GM04504 (cell line): ENCODE measurements at places on chromosomes 13 and 19.

DNA sequence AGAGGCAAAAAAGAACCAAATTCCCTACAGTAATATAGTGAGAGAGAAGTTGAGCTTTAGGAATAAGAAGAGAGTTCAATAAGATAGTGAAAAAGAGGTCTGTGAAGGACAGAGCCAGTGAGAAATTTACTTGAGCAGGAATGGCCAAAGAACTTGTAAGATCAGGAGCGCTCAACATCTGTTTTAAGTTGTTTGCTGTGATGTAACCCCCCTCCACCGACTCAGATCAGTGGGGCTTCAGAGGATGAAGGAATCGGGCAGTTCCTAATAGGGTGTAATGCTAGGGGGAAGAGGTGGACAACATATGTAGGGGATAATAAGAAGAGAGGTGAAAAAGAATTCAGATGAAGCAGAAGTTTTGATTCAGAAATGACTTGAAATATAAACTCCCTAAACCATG is 85.3 kb upstream of the FNDC3A start:
- DNase-seq = no peak

DNA sequence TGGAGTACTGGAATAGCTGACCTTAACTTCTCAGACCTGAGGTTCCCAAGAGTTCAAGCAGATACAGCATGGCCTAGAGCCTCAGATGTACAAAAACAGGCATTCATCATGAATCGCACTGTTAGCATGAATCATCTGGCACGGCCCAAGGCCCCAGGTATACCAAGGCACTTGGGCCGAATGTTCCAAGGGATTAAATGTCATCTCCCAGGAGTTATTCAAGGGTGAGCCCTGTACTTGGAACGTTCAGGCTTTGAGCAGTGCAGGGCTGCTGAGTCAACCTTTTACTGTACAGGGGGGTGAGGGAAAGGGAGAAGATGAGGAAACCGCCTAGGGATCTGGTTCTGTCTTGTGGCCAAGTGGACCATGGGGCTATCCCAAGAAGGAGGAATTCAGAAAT is 6.3 kb downstream of the KLK3 start:
- DNase-seq = no peak

DNA sequence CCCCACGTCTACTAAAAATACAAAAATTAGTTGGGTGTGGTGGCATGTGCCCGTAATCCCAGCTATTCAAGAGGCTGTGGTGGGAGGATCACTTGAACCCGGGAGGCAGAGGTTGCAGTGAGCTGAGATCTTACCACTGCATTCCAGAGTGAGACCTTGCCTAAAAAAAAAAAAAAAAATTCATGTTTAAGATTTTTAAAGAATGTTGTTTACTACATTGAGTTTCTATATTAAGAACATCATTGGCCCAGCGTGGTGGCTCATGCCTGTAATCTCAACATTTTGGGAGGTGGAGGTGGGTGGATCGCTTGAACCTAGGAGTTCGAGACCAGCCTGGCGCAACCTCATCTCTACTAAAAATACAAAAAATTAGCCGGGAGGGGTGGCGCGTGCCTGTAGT is 31.9 kb upstream of the FLT1 start:
- DNase-seq = no peak

GRCh38 chr13:106551751-106552150 is 16.2 kb downstream of the ARGLU1 start:
- DNase-seq = no peak

- peak; percentile 73 for DNase-seq
Measured at GRCh38 chr13:80338781-80339562, 2.0 kb downstream of the SPRY2 start.

- DNase-seq = no peak
Measured at GRCh38 chr13:27975564-27976361, 6.6 kb upstream of the CDX2 start.

DNA sequence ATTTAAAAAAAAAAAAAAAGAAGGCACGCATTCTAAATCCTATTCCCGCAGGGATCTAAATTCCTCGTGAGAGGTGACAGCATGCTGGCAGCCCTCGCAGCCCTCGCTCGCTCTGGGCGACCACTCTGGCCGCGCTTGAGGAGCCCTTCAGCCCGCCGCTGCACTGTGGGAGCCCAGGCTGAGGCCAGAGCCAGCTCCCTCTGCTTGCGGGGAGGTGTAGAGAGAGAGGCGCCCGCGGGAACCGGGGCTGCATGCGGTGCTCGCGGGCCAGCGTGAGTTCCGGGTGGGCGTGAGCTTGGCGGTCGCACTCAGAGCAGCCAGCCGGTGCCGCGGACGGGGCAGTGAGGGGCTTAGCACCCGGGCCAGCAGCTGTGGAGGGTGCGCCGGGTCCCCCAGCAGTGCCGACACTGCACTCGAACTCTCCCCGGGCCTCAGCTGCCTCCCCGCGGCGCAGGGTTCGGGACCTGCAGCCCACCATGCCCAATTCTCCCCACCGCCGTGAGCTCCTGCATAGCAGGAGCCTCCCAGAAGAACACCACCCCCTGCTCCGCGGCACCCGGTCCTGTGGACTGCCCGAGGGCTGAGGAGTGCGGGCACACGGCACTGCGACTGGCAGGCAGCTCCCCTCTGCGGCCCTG is 553.9 kb downstream of the LMO7 start:
- no peak for DNase-seq

- peak; percentile 16 for DNase-seq
Measured at GRCh38 chr13:43583321-43583720, 203.5 kb downstream of the ENOX1 start.

DNA sequence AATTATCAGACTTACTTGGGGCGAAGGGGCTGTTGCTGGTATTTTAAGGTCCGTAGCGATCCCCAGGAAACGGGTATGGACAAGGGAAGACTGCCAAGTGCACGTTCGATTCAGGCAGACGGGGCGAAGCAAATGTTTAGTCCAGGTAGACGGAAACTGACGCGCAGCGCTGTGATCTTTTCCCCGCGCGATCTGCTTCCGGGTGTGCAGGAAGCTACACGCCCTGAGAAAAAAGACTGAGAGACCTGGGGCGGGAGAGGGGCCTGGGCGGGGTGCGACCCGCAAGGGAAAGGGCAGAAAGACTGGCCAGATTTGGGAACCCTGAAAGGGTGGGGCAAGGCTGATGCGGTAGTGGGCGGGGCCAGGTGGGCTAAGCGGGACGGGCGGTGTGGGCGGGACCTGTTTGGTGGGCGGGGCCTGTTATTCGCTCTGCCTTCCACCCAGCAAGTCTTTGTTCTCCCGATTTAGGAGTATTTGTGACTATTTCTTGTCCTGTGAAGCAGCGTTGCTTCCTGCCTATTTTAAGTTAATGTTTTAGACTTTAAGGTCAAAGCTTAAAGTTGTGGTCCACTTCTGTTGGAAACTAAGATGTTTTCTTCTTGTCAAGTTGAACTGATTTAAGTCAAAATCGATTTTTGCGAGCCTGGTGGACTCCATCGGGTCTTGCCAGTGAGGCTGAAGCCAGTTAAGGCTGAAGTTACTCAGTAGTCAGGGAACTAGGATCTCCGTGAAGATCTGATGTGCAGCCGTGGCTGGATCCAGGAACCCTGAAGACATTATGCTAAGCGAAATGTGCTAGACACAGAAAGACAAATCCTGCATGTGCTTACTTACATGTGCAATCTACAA is at the start of gene ZNF836:
TSS of gene ZNF836 (minus strand) at position 301 of the 849 bp plus-strand sequence. CDS start 3,549 bp downstream, outside the sequence.
- no peak for DNase-seq

DNA sequence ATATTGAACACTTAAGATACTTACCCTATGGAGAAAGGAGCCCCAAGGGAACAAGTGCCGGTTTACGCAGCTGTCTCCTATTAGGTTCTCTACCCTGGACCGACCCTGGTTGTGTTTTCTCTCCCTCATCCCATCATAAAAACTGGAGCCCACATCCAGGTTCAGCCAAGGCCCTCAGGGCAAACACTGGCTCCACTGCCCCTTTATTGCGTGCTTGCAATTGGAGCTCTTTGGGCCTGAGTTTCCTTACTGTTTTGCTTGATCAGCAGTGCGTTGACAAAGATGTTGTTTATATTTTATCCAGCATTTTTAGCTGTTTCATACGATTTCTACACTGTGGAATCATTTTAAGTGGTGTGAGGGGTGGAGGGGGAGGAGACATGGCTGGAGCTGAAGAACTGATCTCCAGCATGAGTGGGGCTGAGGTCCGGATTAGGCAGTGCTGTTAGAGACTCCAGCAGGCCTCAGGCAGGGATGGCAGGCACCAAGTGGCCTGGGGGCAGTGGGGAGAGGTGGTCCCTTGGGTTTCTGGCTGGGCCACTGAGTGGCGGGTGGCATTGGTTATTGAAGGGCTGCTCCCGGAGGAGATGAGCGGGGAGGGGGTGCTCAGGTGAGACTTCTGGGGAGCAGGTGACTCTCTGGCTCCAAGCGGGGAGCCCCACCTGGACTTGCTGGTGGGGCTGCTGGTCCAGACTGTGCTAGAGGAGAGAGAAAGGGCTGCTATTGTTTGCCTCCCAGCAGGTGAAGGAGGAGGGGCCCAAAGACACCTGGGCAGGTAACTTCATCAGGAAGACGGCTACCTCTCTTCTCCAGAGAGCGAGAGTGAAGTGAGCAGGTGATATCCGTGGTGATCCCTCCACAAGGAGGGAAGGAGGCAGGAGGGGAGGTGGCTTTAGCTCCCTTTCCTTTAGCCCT is 62.4 kb upstream of the RNF113B start:
- DNase-seq = no peak

- no peak for DNase-seq
Measured at GRCh38 chr13:99162567-99163361, 37.9 kb upstream of the UBAC2 start.

DNA sequence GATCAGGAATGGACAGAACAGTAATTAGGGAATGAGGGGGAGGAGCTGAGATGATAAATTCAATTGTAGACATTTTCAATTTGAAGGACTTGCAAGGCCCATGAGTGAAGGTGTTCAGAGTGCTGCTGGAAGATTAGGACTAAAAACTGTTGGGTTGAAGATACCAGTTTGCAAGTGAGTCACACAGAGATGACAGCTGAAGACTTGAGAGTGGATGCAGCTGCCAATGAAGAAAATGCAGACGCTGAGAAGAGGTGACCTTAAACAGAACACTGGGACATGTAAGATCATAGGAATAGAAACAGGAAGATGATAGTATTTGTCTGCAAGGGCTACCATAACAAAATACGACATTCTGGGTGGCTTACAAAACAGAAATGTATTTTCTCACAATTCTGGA is 1716.5 kb upstream of the SLC10A2 start:
- DNase-seq = no peak

DNA sequence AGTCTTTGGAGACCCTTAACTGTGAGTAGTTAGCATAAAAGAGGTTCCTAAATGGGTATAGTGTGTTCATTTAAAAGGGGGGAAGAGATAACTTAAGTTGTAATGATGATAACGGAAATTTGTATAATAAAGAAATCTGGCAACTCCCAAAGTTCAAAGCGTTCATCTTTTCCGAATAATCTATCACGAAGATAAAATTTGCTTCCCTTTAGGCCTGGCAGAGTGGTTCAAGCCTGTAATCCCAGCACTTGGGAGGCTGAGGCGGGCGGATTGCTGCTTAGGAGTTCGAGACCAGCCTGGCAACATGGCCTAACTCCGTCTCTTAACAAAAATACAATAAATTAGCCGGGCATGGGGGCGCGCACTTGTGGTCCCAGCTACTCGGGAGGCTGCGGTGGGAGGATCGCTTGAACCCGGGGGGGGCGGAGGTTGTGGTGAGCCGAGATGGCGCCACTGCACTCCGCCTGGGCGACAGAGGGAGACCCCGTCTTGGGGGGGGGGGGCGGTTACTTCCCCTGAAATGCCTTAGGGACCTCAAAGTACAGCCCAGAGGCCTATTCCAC is 934 bp downstream of the N4BP2L2 start:
- no peak for DNase-seq

DNA sequence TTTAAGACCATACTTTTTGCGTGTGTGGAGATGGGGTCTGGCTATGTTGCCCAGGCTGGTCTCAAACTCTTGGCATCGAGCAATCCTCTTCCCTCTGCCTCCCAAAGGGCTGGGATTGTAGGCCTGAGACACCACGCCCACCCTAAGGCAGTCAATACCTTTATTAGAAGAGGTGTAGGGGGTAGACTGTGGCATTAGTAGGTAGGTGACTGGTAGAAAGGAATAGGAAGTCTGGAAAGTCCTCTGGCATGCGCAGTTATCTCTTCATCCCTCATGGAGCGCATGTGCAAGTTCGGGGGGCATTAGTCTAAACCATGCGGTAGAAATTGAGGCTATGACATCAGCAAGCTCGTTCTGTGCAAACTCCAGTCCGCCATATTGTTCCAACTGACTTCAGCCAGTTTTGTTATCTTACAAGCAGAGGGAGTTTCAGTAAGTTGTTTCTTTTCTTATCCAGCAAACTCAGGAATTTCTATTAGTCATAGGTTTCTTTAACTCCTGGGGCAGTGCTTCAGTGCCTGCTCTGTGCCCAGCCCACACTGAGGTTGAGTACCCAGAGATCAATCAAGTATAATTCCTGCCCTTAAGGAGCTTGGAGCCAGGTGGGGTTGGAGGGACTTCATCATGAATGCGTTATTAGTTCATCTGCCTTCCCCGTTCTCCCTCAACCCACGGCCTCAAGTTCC is 7.3 kb upstream of the RANBP3 start:
- DNase-seq = no peak

DNA sequence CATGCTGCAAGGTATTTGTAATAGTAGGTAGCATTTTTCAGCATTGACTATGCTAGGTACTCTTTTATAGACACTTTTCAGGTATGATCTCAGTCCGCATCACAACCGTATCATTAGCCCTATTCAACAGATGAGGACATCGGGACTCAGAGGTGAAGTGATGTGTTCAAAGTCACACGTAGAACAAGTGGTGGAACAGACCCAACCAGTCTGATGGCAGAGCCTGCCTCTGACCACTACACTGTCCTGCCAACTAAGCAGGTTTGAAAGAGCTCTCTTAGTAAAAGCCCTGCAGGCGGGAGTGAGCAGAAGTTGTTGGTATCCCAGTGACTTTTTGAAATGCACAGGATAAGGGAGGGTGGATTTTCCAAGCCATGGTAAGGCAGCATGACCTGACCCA is 20.2 kb downstream of the PAF1 start:
- DNase-seq = no peak

- DNase-seq = peak; percentile 55
Measured at GRCh38 chr19:49712397-49712859, 21.5 kb downstream of the CPT1C start.

DNA sequence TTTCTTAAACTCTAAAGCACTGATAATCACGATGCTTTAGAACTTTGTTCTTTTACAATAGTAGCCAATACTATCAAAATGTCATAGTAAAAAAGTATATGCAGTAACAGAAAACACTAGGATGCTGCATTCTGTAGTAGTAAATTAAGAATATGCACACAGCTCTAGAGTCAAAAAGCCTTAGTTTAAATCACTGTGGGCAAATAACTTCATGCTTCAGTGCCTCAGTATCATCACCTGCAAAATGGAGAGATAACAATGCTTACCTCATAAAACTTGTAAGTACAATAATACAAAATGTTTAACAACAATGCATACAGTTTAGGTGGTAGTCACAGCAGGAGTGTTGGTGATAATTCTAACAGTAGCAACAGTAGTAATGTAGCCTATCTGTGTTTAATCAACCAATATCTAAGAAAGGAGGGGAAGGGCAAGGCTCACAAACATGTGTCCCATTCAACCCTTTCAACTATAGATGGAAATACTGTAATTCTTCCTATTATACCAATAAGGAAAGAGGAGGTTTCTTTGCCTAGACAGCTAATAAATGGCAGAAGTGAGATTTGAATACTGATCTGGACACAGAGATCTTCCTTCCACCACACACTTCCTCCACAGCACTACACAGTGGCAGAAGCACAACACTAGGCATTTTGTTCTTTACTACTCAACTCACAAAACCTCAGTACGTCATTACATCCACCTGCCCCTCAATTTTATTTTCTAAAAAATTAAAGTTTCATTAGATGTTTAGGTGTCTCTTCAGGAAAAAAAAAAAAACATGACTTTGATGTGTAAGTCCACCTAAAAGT is 4.6 kb downstream of the RBM26 start:
- no peak for DNase-seq

GRCh38 chr19:10979951-10980381 is 19.1 kb downstream of the SMARCA4 start:
- no peak for DNase-seq

GRCh38 chr19:16235811-16236652 is 38.3 kb downstream of the AP1M1 start:
- DNase-seq = no peak
